ENCODE measurements at places on chromosomes 7 and 10.

DNA sequence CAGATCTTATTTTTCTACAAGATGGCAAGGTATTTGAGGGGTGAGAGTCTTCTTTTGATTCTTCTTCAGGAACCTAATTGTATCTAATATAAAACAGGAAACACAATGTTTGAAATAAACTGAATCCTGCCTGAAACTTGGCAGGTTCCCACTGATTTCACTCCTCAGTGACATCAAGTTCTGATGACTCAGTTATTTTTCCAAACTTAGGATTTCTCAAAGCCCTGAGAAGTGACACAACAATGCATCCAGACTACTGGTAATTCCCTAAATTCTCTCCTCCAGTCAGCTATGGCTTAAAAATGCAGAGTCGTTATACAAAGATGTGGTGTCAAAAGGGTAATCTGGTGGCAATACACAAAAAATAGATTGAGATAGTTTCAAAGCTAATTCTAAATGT is 80.9 kb downstream of the ABLIM1 start:
- DNase-seq, result peak; percentile 55

- no peak for DNase-seq
These were observed 11.2 kb upstream of the C10orf95 start for GRCh38 chr10:102462512-102463054.

- DNase-seq, result no peak
These were observed 95.8 kb downstream of the CACNA2D1 start for GRCh38 chr7:82347808-82348207.

GRCh38 chr7:30155481-30155880 is 20.7 kb downstream of the MTURN start:
- no peak for DNase-seq

GRCh38 chr10:115969591-115969990 is 303.4 kb downstream of the GFRA1 start:
- DNase-seq, result no peak

DNA sequence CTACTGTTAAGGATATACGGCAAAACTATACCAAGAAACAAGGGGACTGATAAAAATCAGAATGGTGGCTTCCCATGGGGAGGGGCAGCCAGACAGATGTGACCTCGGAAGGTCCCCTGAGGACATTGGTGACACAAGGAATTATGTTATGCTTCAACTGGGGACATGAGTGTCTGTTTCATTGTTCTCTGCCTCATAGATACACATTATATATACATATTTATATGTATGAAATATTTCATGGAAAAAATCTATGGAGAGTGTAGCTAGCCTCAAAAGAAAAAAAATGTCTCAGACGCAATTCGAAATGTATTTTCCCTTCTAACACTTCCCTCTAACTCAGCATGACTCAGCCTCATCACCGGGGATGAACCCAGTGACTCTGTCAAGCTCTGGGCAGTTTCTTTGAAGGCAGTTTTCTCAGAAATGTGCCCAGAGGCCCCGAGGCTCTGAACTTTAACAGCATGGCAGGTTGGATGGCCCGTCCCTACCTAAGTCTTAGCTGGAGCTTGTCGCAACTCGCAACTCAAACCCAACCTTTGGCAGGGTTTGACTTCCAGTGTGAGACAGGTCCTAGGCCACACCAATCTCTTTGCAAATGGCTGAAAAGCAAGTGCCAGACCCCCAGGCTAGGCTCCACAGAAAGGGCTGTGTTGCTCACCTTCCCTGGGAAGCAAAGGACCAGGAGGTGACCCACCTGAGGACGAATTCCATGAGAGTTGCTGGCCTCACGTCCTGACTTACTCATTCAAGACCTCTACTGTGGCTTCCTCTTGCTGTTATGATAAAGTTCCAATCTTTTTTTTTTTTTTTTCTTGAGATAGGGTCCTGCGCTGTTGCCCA is 86.9 kb downstream of the CARD11 start:
- peak; percentile 92 for DNase-seq

DNA sequence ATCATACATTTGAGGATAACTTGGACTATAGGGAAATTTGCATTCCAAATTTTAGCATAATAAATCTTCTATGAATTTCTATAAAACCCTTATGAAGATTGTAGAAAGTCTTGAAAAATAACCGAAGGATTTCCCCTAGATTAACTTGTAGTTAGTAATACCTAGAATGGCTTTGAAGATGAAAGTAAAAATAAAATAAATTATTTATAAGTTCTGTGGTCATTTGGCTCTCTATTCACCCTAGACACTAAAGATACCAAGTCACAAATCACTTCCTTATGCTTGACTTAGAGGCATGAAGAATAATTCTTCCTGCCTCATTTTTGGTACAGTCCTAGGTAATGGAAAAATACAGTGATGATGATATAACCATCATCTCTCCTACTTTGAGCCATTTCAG is 79.3 kb downstream of the CSTF2T start:
- no peak for DNase-seq

DNA sequence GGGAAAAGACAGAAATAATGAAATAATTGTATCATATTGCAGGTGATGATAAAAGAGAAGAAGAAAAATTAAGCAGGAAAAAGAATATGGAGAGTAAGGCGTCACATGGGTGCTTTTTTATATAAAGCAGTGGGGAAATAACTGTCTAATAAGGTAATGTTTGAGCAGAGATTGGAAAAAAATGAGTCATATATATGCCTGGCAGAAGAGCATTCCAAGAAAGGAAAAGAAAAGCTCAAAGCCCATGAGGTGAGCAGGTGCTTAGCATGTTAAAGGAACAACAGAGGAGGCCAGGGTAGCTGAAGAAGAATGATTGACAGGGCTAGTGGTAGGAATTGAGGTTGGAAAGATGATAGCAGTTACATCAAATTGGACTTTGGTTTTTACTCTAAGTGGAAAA is 739.5 kb downstream of the SORCS1 start:
- no peak for DNase-seq

GRCh38 chr7:107118109-107118900 is 50.5 kb upstream of the HBP1 start:
- DNase-seq, result peak; percentile 86
